GDM1 (cell line): ENCODE measurements at places on chromosomes 7 and 10.

GRCh38 chr7:149100821-149101220 lies 10.3 kb upstream of the ZNF786 start:
- no peak for DNase-seq

DNA sequence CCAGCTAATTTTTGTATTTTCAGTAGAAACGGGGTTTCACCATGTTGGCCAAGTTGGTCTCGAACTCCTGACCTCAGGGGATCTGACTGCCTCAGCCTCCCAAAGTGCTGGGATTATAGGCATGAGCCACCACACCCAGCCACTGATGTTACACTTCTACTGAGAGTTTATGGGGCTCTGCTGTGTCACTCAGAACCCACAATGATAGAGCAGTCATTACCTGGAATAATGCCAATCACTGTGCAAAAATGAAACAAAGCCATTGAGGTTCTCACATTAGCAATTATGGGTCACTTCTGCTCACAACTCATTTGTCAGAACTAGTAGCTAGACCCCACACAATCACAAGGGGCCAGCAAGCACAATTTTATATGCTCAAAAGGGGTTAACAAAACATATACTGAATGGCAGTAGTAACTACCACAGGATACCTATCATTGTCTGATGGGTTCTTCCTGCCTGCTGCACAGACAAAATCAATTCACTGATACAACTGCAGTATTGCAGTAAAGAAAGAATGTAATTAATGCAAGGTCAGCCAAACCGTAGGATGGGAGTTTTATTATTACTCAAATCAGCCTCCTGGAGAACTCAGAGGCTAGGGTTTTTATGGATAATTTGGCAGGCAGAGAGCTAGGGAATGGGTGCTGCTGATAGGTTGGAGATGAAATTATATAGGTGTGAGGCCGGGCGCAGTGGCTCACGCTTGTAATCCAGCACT lies 72.1 kb upstream of the TRIM24 start:
- DNase-seq, result no peak

GRCh38 chr10:49651917-49652316 lies 27.5 kb upstream of the C10orf53 start:
- no peak for DNase-seq

- DNase-seq, result peak; percentile 17
Observed at GRCh38 chr7:924541-925231, 29.8 kb downstream of the ADAP1 start.

DNA sequence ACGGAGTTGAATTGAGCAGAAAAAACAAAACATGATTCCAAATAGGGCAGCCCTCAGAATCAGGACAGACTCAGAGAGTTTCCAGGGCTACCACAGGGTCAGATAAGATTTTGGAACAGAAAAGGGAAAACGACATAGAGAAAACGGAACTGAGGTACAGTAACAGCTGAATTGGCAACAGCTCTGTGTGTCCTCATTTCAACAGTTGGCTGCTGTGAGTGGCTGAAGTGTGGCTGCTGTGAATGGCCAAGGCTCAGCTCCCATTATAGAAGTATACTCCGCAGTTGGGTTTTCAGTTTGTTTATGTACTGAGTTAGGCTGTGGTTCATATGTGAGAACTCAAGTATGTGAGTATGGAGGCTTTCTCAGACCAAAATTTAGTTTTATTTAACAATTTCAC lies 32.0 kb downstream of the ANTXRL start:
- DNase-seq, result no peak

GRCh38 chr10:75708060-75708459 lies 276.6 kb downstream of the LRMDA start:
- no peak for DNase-seq

DNA sequence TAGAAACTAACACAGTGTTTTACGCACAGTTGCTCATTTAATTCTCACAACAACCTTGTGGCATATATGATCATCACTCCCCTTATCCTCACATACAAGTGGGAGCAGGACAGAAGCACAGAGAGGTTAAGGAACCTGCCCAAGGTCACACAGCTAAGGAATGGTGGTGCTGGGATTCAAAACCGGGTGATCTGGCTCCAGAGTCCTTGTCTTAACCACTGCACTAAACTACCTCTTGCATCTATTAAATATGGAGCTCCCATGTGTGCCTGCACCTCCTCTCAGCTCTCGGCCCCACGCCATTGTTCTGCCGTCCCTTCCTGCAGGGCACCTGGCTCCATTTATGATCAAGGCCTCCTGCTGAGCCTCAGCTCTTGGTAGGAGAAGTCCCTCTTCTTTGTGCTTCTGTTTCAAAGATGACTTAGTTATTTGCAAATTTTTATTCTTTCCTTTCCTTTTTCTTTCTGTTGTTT lies 99.8 kb upstream of the PDGFA start:
- DNase-seq, result no peak

GRCh38 chr7:101108961-101109360 lies 17.9 kb upstream of the SERPINE1 start:
- DNase-seq, result no peak

GRCh38 chr7:116229366-116229765 lies 19.0 kb downstream of the TES start:
- no peak for DNase-seq

DNA sequence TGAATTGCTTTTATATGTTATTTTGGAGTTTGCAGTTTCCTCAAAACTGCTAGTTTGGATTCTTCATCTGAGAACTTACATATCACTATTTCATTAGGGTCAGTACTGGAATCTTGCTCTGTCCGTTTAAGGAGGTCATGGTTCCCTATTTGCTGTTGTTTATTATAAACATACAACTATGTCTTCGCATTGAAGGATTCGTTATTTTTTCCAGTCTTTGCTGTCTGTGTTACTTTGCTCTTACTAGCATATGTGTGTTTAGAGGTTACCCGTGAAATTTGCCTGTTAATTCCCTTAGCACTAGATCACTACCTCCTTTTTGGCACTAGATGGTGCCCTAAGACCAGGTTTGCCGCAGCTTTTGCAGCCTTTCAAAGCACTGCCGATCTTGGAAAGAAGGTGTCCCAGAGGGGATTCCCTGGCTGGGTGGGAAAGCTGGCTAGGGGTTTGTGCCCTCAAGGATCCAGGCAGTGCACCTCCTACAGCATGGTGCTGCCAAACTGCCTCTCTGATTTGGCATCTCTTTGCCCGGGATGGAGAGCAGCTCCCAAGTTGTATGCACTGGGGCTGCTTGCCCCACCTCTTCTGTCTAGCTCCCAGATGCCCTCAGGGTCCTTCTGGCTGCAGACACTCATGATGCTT lies 103.1 kb upstream of the APBB1IP start:
- DNase-seq, result peak; percentile 52

- DNase-seq, result no peak
Observed at GRCh38 chr10:33117816-33118215, 159.8 kb upstream of the ITGB1 start.

DNA sequence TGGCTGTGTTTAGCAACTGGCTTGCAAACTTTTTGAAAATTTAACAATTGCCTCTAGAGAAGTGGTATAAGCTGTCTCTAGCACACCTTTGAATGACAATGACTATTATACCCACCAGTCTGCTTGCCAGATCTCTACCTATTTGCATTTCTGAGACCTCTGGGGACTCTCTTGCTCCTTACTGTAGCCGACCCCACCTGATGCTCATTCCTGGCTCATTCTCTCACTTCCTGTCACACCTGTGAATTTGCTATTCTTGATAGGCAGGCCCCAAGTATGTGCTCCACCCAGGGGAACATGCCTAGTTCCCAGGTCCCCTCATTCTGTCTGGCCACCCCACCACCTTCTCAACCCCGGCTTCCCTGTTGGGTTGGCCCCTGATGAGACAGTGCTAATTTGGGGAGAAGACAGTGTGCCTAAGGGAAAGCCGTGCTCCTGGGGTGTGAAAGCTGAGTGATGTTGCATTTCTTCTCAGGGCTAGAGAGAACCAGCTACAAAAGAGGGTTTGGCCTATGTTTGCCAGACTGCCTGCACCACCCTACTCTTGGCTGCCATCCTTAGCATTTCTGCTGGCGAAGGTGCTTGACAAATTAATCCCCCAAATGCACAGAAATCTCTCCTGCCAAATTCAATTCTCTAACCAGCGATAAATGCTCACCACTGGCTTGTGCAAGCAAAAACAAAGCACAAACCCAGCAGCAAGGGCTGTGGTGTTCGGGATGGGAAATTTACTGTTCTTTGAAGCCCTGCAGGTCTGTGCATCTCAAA lies 138.2 kb downstream of the RPS24 start:
- DNase-seq, result no peak

DNA sequence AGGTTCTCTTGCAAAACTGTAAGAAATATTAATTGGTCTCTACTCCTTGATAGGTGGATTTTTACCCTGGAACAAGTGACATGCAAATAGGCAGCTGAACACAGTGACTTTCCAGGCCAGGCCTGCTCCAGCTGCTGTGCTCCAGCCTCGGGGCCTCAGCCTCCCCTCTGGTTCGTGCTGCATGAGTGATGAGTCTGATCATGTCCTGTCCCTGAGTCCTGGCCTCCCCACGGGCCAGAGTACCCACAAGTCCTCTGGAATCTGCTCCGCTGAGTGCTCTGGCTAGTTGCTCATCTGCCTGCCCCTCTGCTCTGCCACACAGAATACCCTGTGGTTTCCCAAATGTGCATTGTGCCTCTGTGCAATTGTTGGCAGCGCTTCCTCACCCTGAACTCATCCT lies 80.1 kb upstream of the PDZD8 start:
- DNase-seq, result no peak

GRCh38 chr7:140501966-140502365 lies 22.7 kb upstream of the MKRN1 start:
- DNase-seq, result no peak

GRCh38 chr7:1227071-1227804 lies 5.4 kb upstream of the UNCX start:
- DNase-seq, result no peak

- DNase-seq, result no peak
Observed at GRCh38 chr10:48494073-48494472, 110.8 kb downstream of the ARHGAP22 start.

DNA sequence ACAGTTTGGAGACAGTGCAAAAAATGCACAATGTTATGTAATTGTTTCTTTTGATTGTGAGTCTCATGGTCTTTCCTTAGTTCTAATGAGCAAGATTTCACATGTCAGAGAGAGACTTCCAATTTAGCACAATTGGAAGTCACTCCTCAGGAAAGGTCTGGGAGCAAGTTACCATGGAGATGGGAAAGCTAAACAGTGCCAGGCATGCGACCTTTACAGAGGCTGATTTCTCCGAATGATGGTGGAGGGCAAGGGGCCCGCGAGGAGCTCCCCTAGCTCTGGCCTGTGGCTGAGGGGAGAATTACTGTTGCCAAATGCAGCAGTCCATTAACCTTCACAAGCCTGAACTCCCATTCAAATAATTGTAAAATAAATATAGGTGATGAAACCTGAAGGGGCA lies 59.3 kb downstream of the CDCA7L start:
- DNase-seq, result no peak

- DNase-seq, result no peak
Observed at GRCh38 chr10:77763453-77764430, 126.1 kb upstream of the KCNMA1 start.

DNA sequence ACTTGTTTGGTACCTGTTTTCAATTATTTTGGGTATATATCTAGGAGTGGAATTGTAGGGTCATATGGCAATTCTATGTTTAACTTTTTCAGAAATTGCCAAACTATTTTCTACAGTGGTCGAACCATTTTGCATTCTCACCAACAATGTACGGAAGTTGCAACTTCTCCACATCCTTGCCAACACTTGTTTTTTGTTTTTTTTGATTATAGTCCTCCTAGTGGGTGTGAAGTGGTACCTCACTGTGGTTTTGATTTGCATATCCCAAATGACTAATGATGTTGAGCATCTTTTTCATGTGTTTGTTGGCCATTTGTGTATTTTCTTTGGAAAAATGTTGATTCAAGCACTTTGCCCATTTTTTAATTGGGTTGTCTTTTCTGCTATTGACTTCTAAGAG lies 122.1 kb downstream of the RPS24 start:
- DNase-seq, result no peak

DNA sequence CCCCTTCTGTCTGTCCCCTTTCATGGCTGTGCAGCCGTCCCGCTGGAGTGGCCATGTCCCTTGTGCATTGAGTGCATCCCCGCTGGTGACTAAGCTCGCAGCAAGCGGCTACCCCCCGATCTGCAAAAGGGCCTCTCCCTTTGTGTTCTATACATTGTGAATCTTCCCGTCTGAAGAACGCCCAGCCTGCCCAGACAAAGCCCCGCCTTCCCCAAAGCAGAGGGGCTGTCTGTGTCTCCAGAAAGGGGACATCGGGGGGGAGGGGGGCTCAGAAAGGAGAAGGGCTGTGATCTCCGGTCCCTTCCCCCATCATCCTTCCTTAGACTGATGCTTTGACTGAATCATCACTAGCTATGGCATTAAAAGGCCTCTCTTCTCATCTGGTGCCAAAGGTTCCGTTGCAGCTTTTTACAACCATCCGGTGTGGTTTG lies 11.9 kb downstream of the NPTX2 start:
- DNase-seq, result peak; percentile 95

DNA sequence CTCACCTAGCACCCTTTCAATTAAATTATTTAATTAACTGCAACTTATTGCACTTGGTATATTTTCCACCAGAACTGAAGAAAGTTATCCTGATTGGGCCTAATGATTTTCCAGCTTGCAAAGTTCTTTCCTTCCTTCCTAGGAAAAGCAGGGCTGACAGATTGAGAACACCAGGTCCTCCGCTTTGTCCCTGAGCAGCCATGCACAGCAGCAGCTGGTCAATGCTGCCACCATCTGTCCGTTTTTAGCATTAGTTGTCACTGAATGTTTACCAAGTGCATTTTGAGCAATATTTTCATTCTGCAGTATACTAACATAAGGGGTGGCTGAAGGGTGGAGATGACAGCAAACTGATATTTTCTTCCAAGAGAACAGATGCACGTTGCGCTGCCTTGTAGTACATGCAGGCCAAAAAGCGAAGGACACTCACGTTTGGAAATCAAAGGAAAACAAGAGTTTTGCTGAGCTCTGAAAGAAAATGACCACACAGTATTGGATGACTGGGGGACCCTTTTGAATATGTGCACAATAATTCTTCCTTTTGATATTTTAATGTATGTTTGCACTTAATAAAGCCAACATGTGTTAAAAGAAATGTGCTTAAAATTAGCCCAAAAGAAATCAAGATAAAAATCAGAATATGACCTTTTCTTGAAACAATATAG lies 248.8 kb upstream of the PTN start:
- DNase-seq, result no peak

- no peak for DNase-seq
Observed at GRCh38 chr7:51317582-51317910, 937 bp upstream of the COBL start.

- no peak for DNase-seq
Observed at GRCh38 chr10:103716206-103717160, 138.9 kb downstream of the SH3PXD2A start.
